ENCODE measurements at places on chromosomes 7 and 10.
A peak's percentile ranks its signal among the peaks of the same experiment; 100 is the strongest.

DNA sequence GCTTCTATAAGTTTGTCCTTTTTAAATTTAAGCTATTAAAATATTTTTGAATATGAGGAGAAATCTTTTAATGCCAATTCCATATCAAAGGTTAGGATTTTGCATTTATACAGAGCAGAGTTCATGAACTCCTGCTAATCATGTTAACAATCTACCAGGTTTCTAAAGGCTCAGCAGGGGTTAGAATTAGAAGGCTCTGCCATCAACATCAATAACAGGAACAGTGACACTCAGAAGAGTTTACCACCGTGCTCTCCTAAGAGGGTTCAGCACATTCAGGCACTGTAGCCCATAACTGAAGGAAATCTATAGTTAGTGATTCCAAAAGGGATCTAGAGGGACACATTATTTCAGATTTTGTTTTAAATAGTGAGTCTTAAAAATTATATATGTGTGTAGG lies 100.1 kb downstream of the HOXA1 start:
- no peak for DNase-seq

DNA sequence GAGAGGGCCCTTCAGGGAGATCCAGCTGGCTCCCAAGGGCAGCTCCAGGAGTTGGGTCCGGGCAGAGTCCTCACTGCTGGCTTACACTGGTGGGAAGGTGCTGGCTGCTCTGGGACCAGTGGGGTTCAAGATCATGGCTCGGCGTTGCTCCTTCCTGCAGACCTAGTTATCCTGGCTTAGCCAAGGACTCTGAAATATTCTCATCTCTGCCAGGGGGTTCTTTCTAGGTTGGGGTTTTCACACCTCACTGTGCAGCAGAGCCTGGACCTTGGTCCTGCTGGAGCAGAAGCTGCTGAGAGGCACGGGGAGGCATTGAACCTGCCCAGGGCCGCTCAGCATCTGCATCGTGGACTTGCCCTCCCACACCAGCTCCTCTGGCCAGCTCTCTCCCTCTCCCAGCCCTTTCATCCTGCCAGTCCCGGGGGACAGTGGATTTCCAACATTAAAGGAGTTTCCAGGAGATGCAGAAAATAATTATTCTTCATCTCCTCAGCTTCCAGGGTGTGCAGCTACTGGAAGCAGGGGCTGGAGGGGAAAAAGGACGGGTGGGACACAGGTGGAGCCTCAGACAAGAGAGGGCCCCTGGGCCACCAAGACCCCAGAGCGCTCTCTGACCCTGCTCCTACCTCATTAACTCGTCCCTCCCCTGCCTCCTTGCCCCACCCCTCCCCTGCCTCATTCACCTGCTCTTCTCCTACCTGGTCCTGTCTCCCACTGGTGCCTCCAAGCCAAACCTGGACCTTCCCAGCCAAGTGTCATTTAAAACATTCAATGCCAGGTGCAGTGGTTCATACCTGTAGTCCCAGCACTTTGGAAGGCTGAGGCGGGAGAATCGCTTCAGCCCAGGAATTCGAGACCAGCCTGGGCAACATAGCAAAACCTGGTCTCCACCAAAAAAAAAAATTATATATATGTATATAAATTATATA lies 42.5 kb downstream of the JAKMIP3 start:
- no peak for DNase-seq

DNA sequence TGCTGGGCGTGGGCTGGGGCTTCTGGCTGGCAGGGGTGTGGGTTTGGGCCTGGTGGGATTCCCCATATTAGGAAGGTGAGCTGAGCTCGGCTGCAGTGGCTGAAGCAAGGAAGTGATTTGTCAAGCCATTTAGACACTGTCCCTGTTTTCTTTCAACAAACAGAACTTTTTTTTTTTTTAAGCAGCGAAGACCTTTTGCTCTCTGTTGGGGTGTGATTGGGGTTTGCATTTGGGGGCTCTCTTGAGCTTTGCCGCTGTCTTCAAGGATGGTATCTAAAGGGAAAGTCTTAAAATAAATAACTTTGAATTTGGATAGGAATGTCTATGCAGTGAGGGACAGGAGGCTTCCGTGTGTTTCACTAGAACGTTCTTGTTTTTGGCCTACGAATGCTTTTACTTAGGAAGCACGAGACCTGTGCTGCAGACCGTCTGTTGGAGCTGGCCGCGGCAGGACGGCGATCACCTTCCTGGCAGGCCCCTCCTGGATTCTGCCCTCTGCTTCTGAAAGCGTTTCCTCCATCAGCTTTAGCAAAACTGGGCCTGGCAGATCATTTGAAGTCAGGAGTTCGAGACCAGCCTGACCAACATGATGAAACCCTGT lies 43.9 kb downstream of the FOXK1 start:
- no peak for DNase-seq

- no peak for DNase-seq
Observed at GRCh38 chr10:13775786-13776775, 189.3 kb downstream of the PRPF18 start.

GRCh38 chr10:112758961-112759360 lies 191.1 kb upstream of the TCF7L2 start:
- DNase-seq = no peak

DNA sequence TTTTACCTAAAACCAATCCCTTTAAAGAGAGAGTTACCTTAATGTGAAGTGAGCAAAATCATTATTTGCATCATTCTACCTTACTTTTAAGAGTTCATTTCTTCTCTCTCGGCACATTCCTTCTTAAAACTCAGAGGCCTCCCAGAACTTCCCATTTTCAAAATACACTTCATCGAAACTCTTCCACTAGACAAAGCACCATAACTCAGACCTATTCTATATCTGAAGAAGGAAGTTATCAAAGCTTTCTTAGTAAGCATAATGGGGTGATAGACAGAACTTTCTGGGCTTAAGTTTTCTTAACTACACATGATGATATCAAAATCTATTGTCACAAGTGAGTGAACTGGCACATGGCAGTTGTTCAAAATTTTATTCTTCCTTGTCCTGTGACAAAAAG lies 24.6 kb upstream of the GNAT3 start:
- no peak for DNase-seq

DNA sequence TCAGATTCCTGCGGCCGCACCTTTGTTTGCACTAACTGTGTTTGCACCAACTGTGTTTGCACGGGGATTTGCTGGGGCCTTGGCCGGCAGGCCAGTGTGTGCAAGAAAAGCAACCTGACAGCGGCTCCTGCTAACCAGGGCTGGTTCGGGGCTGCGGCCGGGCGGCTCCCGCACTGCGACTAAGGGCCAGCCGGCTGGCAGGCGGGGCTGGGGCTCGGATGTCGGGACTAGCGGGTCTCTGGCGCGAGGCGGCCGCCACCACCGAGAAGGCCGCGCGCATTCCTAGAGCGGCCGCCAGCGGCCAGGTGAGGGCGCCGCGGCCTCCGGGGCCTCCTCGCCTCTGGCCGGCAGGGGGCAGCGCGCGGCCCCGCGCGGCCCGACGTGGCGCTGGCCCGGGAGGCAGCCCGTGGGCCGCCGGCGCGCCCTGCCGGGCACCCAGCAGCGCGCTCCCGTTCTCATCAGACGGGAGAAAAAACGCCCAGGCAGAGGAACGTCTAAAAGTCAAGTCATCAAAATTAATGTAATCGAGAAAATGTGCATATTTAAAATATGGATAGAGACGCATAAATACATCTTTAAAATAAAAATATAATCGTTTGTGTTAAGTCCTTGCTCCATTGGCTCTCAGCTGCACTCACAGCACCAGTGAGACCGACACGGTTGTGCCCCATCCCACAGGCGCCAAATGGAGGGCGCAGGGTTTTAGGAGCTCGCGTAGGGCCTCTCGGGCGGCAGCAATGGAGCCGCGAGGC lies 38.5 kb downstream of the ZNF777 start:
- DNase-seq = peak; percentile 66

- no peak for DNase-seq
Observed at GRCh38 chr10:88946965-88947590, 5.5 kb downstream of the ACTA2 start.

DNA sequence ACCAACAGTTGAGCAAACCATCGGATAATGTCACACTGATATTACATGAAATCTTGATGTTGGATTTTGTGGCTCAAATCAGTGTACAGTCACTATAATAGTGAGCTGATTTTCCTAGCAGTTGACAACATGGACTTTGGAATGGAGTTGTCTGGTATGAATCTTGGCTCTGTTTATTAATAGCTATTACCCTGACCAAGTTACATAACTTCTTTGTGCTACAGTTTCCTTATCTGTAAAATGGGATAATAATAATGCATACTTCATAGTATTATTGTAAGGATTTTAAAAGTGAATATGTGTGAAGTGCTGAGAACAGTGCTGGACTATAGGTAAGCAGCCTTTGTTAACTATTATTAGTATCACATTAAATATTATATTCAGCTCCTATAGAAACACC lies 26.1 kb upstream of the ANLN start:
- DNase-seq = no peak

GRCh38 chr7:103541026-103541425 lies 95.0 kb upstream of the SLC26A5 start:
- no peak for DNase-seq

DNA sequence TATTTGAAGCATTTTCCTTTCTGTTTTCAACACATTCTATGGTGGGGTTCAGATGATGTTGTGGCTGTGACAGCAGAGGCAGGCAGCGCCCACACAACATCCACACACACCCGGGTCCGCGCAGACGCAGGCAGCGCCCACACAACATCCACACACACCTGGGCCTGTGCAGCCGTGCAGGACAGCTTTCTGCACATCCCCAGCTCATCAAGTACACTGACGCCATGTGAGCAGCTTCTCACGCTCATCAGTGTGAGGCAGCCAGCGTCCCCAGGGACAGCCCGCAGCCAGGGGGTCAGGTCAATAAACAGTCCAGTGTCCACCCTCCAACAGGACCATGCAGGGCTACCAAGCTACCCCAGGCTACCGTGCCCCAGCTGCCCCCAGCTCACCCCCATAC lies 272.8 kb upstream of the TCERG1L start:
- no peak for DNase-seq

GRCh38 chr7:6317797-6318438 lies 45.5 kb upstream of the CYTH3 start:
- peak; percentile 8 for DNase-seq

DNA sequence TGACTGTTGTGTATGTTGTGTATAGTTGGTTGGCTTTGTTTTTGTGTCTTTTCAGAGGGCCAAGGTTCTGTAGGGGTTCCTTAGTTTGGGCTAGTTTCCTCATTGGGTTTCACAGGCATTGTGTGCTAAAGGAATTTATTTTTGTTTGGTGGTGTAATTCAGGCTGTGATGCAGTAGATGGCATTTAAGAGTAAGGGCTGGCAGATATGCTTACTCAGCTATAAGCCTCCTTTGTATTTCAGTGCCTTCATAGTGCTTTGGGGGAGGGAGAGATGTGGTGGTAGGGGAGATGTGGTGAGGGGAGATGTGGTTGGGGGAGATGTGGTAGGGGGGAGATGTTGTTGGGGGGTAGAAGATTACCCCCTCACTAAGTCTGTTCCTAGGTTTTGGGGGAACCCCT lies 91.7 kb downstream of the SLC25A40 start:
- DNase-seq = no peak

DNA sequence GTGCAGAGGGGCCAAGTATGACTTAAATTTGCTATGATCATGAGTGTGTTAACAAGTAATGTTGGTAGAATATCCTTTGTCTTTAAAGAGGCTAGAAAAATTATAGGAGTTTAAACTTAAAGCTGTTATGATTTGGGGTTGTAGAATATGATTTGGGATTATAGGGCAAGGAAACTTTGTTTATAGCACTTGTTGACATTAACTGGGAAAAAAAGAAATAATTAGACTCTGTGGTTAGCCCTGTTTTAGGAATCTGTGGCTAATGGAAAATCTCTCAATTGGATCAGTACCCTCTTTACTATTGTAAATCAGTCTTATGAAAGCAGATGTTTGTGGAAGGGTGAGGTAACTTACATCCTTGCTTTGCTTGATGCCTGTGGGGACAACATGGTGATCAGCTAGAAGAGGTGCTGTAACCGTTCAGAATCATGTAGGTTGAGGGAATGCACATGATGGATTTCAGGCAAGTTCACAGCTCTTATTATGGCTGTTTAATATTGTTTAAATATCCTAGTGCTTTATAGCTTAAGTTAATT lies 11.1 kb downstream of the ING3 start:
- no peak for DNase-seq

- DNase-seq = no peak
Observed at GRCh38 chr7:121510858-121511482, 114.9 kb upstream of the FAM3C start.

Data from stimulated activated CD4-positive, alpha-beta T cell treated with anti-CD3 and anti-CD28 coated beads, Interleukin-1b, Interleukin-23, amount 100 ng/mL, for 48 hours (primary cell).